ENCODE measurements at places on chromosomes 11 and 22.

DNA sequence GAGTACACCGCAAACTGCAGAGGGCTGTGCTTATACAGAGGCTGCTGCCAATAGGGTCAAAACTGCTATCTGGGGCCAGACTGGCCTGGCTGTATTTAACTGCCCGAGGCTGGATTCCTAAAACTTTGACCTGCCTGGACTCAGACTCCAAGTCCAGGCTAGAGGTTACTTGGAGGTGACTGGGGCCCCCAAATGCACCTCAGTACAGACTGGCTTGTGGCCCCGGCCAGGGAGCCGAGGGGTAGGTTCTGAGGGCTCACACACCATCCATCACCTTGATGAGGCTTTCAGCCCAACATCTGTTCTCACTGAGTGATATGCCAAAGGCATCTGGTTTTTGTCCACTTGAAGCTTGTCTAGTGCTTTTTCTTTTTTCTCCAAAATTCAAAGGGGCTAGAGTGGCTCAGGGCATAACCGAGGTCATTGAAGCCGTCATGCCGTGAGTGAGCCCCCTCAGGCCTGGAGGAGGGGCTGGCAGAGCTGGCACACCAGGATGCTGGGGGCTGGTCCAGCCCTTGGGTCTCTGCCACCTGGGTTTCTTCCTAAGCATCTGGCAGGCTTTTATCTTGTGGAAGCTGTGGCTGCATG, 52.4 kb upstream of the TTLL12 start:
- no peak for DNase-seq

- no peak for DNase-seq
These were observed 17.4 kb upstream of the CTSC start for GRCh38 chr11:88354912-88355311.

- no peak for DNase-seq
These were observed 3.5 kb downstream of the ADM start for GRCh38 chr11:10308201-10308954.

DNA sequence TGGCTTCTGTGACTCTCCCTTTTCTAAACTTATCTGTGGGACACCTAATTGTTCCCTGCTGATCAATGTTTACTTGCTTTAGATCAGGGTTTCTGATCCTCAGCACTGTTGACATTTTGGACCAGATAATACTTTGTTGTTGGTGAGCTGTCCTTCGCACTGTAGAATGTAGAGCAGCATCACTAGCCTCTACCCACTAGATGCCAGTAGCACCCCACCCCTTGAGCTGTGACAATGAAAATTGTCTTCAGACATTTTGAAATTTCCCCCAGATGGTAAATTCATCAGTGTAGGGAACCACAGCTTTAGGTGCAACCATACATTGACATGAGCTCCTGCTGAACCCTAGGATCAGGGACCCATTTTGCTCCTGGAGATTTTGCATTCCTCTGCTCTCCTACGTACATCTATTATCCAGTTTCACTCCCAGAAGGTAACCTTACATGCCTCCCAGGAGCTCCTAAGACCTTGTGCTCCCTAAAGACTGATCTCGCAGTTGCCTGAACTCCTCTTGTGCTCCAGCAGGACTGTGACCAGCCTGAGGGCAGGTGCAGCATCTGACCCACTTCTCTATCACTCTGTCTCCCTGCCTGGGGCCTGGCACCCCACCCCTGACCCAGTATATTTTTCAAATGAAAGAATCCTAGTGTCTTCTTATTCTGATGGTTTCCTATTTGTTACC, 107.8 kb downstream of the FAR1 start:
- no peak for DNase-seq

- DNase-seq: no peak
These were observed 75.6 kb downstream of the IGLL1 start for GRCh38 chr22:23504516-23504915.

GRCh38 chr11:77126156-77126775, 1.8 kb upstream of the MYO7A start:
- no peak for DNase-seq

- no peak for DNase-seq
These were observed 6.1 kb downstream of the WNT7B start for GRCh38 chr22:45970705-45971407.

DNA sequence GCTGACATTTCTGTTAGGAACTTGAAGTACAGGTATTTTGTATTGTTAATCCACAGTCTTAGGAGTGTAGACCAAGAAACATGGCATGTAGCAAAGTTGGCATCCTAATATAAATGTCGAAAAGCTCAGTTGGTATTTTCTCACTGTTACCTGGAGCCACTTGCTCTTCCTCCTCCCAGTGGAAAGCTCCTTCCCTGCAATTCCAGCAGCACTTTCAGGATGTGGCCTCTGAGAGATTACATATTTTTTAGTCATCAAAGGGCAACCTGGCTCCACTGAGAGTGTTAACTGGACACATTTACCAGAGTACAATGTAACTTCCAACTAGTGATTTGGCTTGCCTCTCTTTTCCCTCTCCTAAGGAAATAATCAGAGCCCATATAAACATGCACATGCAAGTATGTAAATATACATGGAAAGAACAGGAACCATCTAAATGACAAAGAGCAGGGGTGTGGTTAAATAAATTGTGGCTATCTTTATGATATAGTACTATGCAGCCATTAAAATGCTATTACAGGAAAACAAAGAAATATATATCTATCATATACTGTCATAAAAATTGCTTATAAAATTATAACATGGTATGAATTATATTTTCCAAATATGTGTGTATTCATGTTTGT, 14.3 kb upstream of the EED start:
- no peak for DNase-seq

DNA sequence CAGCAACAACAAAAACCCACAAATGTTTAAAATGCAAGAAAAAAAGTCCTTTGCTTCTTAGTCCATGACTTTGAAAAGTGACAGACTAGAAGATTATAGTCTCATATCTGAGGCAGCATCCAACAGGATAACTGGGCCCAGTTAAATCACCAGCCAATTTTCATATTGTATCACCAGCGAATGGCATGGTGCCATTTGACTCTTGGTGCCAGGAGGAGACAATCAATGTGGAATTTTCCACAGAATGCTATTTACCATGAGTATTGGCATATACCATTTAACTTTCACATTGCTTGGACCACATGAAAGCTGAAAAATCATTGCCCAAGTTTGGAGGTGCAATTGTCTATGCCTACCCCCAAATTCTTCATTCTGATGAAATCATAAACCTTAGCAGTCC, 255.5 kb downstream of the TENM4 start:
- no peak for DNase-seq

DNA sequence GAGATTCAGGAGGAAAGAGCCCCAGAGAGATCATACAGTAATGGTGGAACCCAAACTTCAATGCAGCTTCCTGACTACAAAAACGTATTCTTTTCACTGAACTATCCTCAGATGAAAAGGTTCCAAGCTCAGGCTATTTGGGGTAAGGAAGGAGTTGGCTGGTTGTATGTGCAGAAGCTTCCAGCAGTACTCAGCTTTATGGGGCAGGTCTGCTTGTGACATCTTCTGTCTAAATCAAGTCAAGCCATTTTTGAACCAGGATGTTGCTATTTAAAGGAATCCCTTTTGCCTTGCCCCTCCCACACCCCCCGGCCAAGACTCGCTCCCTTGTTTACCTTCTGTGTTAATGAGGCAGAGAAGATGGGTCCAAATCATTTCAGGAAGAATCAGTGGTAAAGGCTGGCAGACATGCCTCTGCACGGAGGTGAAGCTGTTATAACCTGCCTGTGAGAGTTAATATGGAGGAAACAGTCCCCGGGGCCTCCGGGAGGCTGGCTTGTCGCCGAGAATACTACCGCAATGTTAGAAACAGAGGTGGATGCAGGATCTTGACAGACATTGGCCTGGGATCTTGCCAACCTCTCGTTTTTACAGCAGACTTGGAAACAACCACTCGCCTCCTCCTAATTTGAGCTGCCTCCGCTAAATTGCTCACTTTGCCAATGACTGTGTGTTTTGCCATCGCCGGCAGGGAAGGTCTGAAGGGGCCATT, 45.4 kb downstream of the TIMP3 start:
- no peak for DNase-seq

GRCh38 chr11:75782540-75783263, 14.1 kb downstream of the DGAT2 start:
- no peak for DNase-seq

GRCh38 chr11:15901790-15902189, 454.6 kb downstream of the SOX6 start:
- DNase-seq: no peak

DNA sequence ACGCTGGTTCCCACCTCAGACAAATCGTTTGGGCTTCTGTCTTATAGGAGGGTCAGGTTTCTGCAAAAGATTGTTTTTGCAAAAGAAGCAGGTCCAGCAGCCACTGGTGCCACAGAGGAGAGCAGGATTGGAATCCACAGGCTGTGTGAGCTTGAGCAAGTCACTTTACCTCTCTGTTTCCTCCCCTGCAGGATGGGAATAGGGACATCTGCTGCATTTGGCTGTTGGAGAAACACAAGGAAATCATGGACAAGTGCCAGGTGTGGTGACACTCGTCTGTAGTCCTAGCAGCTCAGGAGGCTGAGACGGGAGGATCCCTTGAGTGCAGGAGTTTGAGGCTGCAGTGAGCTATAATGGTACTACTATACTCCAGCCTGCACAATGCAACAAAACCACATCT, 422.6 kb downstream of the MN1 start:
- DNase-seq: no peak

- DNase-seq: no peak
These were observed 390.6 kb downstream of the DYNC2H1 start for GRCh38 chr11:103499710-103500340.

DNA sequence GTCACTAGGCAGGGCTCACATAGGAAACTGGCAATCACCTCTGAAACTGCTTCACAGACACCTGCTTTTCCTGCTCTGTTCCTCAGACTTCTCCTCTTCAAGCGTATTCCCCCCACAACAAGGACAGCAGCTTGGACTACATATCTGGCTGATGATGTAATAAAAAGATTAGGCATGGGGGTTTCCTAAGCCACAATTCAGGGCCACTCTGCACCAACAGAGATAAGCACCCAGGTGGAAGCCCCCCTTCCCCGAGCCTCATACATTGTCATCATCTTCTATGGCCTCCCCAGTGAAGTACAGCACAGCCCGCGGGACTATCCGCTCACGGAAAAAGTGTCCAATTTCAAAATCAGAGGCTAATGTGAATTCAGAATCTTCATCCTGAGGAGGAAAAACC, 25.0 kb upstream of the PHLDA2 start:
- no peak for DNase-seq

GRCh38 chr11:134623711-134624110, 211.7 kb upstream of the B3GAT1 start:
- no peak for DNase-seq

DNA sequence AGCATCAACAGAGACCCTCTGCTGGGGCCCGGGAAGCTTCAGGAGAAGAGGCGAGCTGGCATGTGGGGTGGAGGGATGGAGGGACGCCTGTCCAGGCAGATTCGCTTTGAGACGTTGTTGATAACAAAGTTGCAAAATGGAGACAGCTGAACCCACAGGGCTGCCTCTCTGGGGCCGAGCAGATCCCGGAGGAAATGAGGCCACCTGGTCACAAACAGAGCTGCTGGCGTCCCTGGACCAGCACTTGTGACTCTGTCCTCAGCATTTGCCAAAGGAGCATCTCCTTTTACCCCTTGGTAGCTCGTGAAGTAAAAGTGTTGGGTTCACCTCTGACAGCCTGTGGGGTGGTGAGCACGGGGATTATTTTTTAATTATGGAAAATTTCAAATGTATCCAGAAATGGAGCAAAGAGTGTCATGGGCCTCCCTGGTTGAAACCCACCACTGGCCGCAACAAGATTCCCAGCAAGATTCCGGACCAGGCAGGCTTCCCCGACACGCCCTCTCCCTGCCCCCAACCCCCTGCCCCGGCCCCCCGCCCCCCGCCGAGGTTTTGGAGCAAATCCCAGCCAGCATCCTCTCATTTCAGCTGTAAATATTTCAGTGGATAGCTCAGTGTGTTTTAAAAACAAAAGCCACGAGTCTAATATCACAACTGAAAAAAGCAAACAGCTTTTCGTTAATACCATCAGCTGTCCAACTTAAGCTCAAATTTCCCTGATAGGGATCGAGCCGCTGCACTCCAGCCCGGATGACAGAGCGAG, 20.3 kb downstream of the GRAMD4 start:
- DNase-seq: no peak

DNA sequence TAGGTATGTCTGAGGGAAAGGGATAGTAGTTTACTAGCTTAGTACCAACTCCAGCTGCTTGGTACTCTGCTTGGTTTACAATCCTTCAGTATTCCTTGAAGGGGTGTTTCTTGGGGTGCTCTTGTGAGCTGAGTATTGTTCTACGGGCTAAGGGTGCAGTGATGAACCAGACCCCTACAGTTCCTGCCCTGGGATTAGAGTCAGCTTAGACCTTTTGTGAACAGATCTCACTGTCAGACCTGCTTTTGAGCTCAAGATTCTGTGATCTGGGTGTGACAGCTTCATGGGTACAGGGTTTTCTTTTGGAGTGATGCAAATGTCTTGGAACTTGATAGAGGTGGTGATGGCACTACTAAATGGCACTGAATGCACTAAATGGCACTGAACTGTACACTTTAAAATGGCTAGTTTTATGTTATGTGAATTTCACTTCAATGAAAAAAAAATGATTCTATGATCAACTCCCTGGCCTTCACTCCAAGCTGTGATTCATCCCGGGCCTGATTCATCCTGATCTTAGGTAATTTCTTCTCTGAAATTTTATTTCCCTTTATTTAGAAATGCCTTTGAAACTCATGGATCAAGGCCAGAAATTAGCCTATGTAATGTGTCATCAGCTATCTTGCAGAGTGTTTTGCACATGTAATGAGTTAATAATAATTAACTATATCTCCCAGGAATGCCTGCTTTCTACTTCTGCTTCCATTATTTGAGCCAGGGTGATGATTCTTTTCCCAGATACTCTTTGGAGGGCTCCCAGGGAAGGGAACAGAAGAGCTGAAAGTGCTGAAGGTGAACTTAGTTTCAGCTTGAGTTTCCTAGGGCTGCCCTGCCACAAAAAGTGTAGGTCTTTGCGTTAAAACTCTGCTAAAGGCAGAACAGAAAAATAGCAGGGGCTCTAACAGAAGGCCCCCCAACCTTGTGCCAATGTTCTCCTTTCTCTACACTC, 87.9 kb downstream of the NCAM1 start:
- no peak for DNase-seq

DNA sequence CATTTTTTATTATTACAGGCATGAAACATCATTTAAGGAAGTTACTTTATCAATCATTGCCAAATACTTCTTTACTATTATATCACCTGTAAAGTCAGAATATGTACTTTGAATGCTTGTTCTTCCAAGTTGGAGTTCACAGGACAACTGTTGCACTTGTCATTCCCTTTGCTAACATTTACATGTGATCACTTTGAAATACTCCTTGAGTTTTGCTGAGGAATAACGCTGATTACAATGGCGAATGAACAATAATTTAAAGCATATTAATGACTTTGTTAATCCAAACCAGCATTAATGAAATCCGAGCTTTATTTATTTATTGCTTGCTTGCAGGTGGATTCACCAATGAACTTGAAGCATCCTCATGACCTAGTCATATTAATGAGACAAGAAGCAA, 20.2 kb downstream of the TTC17 start:
- DNase-seq: no peak

- DNase-seq: no peak
These were observed 13.7 kb downstream of the MFNG start for GRCh38 chr22:37472418-37473006.

GRCh38 chr11:77515063-77515462, 41.2 kb upstream of the PAK1 start:
- DNase-seq: no peak

GRCh38 chr11:111797145-111797581, 31.0 kb upstream of the PPP2R1B start:
- no peak for DNase-seq
